ENCODE measurements at places on chromosomes 5 and 9.

DNA sequence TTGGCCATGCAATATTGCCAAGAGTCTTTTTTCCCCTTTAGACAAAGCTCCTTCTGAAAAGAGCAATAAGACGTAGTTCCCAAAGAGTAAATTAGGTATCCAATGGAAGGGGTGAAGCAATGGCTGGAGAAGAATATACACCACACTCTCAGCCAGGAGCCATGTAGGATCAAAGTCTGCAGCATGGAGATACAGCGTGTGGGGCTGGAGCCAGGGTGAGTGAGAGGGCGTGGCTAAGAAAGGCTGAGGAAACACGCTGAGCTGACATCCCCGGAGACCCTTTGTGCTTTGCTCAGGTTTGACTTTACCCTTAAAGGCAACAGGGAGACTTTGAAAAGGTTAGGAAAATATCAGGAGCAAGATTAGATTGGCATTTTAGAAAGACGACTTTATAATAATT is 87.1 kb upstream of the ELL2 start:
- no peak for DNase-seq

DNA sequence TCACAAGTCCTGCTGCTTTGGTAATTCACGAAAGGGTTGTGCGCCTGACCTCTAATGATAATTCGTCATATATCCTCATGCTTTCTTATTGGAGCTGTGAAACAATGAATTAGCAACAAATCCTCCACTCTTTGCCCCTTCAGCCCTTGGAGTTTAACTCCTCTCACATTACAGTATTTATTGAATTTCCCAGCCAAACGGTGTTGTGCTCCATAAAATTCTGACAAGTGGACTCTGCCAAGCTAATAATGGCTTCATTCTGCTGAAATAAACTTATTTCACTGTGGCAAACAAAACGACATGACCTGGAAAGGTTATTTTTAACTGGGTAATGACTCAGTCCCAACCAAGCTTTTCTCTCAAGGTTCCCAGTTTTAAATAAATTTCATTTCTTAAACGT is 984.4 kb upstream of the DMAC1 start:
- no peak for DNase-seq

DNA sequence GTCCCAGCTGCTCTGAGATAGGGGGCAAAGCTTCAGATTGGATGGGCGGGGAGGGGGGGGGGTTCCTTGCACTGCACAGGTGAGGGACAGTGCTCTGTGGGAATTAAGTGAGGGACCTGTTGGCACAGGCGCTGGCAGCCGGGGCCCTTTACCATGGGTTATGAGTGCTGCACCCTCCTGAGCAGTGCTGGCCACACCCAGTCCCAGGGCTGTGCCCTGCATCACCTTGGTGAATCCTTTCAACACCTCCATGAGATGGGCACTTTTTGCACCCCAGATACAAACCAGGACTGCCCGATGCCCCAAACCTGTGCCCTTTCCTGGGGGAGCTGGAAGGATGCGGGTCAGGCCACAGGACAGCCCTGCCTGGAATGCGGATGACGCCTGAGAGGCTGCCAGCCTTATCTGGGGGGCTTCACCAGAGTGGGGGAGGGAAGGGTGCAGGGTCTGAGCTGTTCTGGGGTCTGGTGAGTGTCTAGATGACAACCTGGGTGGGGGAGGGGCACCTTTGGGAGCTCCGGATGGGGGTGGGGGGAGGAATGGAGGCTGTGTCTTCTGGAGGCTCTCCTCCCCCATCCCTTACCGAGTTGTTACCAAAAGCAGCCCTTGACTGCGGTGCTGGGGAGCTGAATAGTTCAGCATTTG is 5.2 kb downstream of the CRB2 start:
- DNase-seq, result no peak

DNA sequence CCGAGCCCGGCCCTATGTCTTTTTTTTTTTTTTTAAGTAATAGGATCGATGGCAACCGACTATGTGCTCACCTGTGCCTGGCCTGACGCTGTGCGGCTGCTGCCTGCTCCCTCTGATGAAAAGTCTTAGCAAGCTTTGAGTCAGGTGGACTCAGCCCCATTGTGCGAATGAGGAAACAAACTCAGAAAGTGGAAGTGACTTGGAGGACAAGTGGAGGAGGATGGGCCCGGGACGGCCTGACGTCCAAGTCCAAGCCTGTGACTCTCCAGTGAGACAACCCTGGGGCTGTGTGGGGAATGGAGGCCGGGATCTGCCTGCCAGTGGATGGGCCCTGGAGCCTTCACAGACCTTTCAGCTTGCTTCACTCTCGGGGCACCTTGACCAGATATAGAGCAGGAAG is 57.9 kb downstream of the EXD3 start:
- no peak for DNase-seq
